Left hindlimb (tissue), 1 donor: ENCODE measurements at places on chromosomes 3 and 15.

GRCh38 chr3:41117398-41117870 lies 81.9 kb upstream of the CTNNB1 start:
- DNase-seq, result peak; percentile 86

DNA sequence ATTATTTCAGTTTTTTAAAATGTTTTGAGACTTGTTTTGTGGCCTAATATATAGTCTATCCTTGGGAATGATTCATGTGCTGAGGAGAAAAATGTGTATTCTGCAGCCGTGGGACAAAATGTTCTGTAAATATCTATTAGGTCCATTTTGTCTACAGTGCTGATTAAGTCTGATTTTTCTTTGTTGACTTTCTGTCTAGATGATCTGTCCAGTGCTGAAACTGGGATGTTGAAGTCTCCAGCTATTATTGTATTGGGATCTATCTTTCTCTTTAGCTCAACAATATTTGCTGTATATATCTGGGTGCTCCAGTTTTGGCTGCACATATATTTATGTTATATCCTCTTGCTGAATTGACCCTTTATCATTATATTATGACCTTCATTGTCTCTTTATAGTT lies 85.2 kb downstream of the UBE2E2 start:
- DNase-seq, result no peak

DNA sequence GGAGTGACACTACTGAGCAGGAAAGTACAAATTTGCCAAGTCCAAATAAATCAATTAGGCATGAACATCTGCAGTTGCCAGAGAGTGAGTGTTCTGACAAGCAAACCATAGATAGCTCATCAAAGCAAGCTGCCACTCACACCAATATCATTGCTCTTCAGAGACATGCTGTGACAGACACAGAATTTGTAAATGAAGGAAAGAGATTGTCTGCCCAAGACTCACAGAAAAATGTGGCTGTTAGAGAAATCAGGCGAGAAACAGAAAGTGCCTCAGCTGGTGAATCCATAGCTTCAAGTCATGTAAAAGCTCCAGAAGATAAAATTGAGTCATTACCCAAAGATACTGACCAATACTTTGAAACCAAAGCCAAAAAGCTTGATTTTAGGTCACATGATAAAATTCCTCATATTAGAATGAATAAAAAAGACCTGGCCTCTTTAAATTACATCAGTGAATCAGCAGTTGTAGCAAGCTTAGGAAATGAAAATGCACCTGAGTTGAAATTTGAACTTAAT lies 50.8 kb downstream of the CRYBG3 start:
- DNase-seq, result no peak

GRCh38 chr15:47812470-47812999 lies 95.2 kb downstream of the SEMA6D start:
- no peak for DNase-seq

DNA sequence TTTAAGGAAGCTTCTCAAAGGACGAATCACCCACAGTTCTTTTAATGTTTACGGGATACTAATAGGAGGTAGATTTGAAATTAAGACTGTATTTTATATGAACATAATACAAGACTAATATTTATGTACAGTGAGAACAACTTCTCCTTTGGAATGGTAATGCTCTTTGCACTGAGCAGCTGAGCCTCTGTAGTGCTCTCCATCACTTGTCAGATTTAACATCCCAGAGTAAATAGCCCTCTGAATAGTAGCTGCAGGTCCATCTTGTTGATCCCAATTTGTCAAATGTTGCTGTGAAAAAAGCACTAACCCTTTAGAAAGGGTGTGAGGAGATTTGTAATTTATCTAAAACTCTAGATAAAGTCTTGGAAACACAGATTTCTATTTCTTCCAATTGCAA lies 351.4 kb upstream of the KCNMB2 start:
- no peak for DNase-seq

GRCh38 chr3:116153174-116153573 lies 292.1 kb downstream of the LSAMP start:
- DNase-seq, result no peak

DNA sequence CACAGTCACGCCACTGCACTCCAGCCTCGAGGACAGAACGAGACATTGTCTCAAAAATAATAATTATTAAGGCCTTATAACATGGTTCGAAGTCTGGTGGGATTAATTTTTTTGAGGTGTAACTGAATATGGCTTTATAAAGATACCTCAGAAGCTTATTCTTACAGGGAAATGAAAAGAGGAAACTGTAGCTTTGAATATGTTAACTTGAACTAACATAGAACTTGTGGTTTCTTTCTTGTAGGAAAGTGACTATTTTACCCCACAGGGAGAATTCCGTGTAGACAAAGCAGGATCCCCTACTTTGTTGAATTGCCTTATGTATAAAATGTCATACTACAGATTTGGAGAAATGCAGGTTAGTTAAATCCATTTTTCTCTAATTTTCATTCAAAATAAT lies 96.3 kb downstream of the STT3B start:
- DNase-seq, result no peak

- no peak for DNase-seq
Observed at GRCh38 chr15:76730262-76730661, 174.9 kb downstream of the SCAPER start.
